PC-3 (cell line): ENCODE measurements at places on chromosomes 7 and 10. TPM values are rescaled to one million over a fixed set of nuclear protein-coding genes. Genes with fewer than 3 reads are reported as not detected.

DNA sequence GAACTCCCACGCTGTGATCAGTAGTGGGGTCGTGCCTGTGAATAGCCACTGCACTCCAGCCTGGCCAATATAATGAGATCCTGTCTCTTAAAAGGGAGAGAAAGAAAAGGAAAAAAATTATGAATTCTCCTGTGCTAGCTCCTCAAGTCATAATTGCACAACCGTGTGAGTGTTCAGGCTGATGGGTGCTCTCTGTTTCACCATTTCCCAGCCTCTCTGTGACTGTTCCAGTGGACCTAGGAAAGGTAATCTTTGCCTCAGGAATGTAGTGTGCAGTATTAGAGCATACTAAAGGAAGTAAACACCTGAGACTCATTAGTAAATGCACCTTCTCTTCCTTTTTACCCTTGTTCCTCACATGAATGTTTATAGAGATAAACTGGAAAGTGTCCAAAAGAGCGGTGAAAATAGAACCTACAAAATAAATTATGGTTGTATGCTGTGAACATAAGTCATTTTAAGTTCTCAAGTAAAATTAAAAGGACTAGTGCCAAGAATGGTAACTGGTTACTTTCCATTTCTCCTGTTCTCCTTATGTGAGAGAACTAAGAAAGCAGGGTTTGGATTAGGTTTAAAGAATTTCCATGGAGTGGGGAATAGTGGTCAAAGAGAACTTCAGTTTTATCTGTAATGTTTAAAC lies 42.7 kb downstream of the INPP5F start:
- no peak for DNase-seq

DNA sequence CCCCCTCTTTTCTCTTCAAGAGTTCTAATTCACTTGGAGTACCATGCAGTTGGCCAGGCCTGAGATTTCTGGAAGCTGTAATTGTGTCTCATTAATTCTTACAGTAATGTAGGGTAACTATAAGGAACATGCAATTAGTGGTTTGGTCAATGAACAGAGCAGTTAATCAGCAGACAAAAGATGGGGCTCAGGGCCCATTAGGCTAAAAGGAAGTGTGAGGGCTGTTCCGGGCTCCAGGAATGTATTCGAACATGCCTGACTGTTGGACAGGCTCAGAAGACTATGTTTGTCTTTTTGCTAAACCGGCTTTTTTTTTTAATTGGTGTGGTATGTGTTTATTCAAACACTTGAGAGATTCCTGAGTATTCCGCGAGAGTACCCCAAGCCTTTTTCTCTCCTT lies 42.5 kb upstream of the FZD8 start:
- no peak for DNase-seq

GRCh38 chr7:4837041-4837802 lies 24.6 kb downstream of the PAPOLB start:
- DNase-seq: no peak

- peak; percentile 71 for DNase-seq
Measured at GRCh38 chr10:93816123-93816747, 58.5 kb downstream of the LGI1 start.

DNA sequence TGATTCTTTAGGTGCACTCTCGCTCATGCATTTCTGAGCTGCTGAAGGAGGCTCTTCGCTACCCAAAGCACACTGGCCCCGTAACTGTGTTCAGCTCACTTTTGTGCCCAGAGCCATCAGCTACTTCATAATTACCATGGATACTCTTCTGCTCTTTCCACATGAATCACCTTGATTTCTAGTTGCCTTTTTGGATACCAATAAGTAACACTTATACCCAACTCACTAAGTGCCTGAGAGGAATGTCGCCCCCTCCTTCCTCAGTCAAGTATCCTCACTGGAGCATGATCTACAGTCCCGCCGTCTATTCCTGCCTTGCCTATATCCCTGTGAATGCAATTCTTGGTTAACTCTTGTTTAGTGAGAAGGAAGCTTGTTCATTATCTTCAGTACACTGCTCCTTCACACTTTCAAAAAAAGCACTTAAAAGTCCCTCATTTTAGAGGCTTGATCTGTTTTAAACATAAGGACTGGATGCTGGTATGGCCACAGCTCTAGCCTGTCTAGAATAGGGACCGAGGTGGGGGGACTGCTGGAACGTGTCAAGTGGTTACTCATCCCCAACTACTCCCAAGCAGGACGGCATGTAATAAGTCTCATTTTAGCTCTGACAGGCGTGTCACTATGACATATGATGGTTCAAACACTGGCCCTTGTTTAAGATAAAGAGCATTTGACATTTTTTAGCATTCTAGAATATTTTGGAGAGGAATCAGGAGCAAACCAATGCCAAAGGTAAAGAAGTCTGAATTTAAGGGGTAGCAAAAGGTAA lies 23.7 kb downstream of the SVIL start:
- no peak for DNase-seq

GRCh38 chr10:75402486-75403143 lies 1.1 kb upstream of the ZNF503 start:
- peak; percentile 91 for DNase-seq

DNA sequence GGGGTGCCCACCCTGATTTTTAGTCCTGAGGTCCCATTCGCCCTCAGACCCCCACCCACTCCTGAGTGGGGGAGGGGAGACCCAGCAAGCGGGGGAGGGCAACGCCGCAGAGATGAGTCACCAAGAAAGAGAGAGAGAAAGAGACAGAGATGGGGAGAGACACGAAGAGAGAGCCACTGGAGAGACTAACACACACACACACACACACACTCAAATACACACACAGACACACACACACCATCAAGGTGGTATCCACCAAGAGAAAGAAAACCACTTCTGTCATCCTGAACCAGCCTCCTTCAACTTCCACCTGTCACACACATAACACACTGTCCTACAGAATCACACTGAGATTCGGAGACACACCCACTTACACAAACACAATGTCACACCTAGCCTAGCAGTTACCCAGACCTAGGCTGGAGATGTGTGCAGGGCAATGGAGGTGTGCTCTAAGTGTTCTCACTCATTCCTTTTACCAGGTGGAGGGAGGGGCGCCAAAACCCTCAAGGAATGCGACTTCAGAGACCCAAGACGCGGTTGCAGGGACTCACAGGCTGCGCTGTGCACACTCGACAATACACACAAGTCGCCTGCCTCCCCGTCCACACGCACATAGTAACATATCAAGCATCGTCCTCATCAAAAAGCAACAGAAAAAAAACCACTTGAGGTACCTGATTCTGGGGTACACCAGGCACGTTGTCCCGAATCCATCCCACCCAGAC lies 3.9 kb upstream of the VGF start:
- DNase-seq: no peak

SLC26A5 gene
- total RNA-seq: 0.29 and 0.86 TPM in 2 replicates

TRIM74 gene
- 0.23 TPM in 1 of 2 replicates, not detected in the other for total RNA-seq

MPP7 gene
- 8.9 and 9.1 TPM in 2 replicates for total RNA-seq

MET gene
- 109 and 118 TPM in 2 replicates for total RNA-seq
